H1 (cell line): ENCODE measurements at places on chromosomes 7 and 10.

GRCh38 chr10:78502210-78502936 is 468.7 kb downstream of the RPS24 start:
- no peak for DNase-seq

- DNase-seq: no peak
Observed at GRCh38 chr10:69721690-69722310, 79.9 kb upstream of the COL13A1 start.

DNA sequence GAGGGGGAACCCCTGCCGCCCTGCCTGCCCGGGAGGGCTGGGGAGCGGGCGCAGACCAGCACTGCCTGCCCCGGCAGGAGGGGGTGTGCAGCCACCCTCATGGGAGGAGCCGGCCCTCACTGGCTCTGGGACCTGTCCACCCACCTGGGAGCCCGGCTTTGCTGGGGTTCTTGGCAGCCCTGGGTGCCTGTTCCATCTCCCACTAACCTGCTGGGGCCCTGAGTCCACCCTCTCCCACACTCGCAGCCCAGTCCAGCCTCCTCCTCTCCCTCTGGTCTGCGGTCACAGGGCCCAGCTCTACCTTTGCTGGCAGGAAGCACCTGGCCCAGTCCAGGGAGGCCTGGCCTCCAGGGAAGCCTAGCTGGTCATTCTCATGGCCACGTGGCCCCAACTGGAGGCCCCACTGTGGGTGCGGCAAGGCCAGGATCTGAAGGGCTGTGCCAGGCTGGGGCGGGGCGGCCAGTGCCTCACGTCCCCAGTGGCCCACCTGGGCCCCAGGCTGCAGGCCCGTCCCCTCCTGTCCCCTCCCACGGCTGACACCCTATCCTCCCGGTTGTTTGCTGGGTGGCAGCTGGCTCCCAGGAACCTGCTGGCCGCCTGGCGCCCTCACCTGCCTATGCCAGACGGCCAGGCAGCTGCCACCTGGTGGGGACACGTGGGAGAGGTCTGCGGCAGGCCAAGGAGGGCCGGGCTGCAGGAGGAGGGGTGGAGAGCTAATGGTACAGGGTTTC is at the start of gene TMEM184A:
TSS of gene TMEM184A (minus strand) at position 393 of the 731 bp plus-strand sequence. CDS start 721 bp downstream, outside the sequence.
- DNase-seq: peak; percentile 79

GRCh38 chr7:72751978-72752377 is 76.0 kb downstream of the TYW1B start:
- peak; percentile 54 for DNase-seq

DNA sequence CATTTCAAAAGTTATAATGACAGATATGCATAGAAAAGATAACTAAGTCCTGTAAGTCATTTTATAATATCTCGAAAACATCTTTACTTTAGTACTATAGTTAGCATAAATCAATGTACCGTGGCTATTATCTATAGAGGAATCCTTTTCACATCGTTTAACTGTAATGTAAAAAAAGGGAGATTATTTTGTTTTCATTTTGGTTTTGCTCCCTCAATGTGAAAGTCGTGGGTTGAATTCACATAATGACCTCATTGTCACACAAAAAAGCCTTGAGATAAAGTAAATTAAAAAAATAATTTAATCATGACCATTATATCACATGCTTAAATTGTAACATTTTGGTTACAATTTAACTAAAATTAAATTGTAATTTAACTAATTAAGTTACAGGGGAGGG is 560.5 kb upstream of the POT1 start:
- no peak for DNase-seq

- DNase-seq: no peak
Observed at GRCh38 chr10:49700997-49701396, 21.5 kb downstream of the C10orf53 start.
